ENCODE measurements at places on chromosomes 2 and 18.
A peak's percentile ranks its signal among the peaks of the same experiment; 100 is the strongest.

DNA sequence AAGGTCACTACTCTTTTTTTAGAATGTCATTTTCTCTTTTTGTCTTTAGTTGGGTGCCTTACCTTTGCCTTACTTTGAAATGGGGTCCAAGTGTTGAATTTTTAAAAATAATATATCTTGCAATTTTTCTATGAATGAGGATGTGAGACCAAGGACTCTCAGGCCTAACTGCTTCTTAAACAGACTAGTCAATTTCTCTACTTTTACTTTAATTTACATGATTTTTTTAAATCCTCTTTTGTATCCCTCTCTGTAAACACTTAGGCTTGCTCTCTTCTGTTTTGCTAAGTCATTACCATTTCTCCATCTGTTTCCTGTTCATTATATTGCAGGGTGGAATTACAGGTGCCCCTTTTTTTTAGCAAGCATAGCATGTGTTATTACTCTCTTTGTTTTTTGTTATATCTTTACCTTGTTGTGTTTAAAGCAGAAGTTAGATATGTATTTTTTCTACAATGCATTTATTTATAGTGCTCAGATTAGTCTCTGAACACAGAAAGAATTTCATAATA is 261.8 kb downstream of the SPAG16 start:
- DNase-seq = no peak

DNA sequence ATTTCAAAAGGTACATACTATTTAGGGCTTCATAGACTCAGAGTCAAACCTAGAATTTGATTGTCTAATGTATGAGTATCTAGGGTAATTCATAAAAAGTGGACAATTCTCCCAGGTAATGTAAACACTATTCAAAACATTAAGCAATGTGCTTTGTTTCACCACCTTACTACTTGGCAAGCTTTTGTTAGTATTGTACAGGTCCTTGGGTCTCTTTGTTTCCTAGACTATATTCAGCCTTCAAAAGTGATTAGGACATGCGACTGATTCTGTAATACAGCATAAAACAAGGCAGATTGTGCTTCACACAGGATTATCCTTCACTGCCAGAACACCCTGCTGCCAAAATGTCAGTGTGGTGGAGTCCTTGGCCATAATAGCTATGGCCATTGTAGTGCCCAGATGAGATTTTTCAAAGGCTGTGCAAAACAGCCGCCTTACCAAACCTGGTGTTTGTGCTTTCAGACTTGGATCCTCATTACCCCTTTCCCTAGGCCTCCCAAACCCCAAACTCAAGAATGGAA is 90.1 kb upstream of the CAVIN2 start:
- DNase-seq = no peak

DNA sequence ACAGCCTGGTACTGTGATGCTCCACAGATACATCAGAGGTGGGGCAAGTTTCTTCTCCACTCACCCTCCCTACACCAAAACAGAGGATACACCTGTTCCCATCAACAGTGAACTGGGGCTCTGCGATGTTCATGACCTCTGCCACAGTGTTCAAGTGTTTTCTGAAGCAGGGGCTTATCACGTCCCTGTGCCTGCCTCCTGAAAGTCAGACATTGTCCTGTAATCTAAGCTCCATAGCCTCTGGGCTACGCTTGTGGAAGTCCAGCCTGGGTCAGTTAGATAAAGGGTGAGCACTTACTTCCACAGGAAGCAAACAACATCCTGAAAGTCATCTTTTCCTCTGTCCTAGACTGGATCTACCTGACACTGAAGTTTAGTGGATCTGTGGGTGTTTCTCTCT is 20.2 kb upstream of the MRO start:
- peak; percentile 17 for DNase-seq

DNA sequence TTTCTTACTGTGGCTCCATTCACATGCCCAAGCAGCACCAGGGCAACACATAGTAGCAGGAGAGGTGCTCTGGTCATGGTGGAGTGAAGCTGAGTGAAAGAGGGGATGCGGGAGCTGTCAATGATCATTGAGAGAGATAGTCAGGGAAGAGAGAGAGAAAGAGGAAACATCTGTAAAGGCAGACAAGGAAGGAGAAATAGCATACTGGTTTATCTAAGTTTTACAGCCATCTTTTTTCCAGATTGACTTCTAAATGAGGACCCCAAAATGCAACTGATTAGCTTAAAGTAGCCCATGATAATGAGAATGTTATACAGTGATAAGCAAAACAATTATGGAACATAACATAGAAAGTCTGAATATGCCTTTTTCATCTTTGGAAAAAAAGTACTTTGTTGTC is at the start of gene C2orf66:
C2orf66 (minus strand) TSS at position 96 of the 400 bp plus-strand sequence; CDS start at position 77, 19 bp downstream.
- peak; percentile 6 for DNase-seq

GRCh38 chr2:231300722-231301076 is 94.8 kb upstream of the B3GNT7 start:
- no peak for DNase-seq

- no peak for DNase-seq
These were observed 63.9 kb upstream of the SPATS2L start for GRCh38 chr2:200242570-200242969.

DNA sequence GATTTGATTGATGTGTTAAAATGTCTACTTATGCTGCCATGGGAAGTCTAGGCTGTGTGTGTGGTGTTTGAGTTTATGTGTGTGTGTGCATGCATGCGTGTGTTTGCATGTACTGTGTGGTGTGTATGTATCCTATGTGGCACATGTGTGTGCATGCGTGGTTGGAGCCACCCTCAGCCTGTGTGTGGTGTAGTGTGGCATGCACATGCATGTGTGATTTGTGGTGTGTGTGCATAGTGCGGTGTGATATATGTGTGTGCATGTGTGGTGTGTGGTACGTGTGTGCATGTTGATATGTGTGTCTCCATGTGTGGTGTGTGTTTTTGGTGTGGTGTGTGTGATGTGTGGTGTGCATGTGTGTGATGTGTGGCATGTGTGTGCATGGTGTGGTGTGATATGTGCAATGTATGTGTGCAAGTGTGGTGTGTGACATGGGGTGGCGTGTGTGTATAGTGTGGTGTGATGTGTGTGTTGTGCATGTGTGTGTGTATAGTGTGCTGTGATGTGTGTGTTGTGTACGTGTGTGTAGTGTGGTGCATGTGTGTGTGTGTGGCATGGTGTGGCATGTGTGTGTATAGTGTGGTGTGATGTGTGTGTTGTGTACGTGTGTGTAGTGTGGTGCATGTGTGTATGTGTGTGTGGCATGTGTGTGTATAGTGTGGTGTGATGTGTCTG is 66.6 kb upstream of the HDAC4 start:
- DNase-seq = no peak

- DNase-seq = peak; percentile 12
These were observed 47.4 kb downstream of the LRRFIP1 start for GRCh38 chr2:237674731-237675276.

GRCh38 chr2:30188292-30188691 is 41.5 kb downstream of the YPEL5 start:
- no peak for DNase-seq

GRCh38 chr2:29309090-29310029 is 194.1 kb downstream of the CLIP4 start:
- DNase-seq = peak; percentile 57

- DNase-seq = no peak
These were observed 2.4 kb downstream of the CHRNA1 start for GRCh38 chr2:174761837-174762236.

DNA sequence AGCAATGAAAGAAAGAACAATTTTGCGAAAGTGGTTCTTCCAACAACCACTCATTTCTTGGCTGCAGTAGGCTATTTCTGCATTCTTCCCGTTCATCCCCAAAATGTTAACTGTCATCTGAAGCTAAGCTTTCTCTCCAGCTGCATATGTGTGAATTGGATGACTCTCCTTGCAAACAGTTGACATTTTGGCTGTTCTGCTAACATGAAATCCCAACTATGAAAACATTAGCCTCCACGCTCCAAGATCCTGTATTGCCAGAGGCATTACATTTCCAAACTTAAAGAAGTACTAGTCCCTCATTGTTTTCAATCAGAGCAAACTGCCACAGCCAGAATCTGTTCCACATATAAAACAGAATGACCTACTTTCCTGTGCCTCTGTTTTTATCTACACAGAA is 88.5 kb downstream of the TGIF1 start:
- DNase-seq = no peak

DNA sequence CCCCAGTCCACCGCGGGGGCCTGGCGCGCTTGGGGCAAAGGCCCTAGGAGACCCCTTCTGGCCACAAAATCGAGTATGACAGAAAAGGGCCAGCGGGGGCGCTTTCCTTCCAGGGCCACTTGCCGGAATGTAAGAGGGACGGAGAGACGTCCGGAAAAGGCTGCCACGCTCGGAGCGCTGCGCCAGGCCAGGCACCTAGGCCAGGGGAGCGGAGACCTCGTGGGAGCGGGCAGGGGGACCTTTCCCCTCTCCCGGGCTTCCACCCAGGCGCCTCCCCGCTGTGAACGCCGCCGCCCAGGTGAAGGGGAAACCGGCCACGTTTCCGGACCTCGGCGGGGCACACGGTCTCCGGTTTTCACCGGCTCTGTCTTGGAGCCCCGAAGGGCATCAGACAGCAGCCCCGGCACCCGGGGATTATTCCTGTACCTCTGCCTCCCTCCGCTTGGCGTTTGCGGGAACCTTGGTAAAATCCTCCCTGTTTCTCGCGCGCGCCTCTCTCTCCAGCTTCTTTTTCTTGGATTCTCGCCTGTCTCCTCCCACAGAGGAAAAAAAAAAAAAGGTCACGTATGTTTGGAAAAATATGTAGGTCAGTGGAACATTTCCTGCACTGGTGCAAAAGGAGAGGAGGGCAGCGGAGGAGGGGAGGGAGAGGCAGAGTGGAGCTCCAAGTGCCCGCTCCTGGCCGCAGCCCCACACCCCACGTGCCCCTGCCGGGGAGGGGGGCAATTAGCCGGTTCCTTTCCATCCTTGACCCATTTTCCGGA is 1.2 kb upstream of the NPAS2 start:
- no peak for DNase-seq

DNA sequence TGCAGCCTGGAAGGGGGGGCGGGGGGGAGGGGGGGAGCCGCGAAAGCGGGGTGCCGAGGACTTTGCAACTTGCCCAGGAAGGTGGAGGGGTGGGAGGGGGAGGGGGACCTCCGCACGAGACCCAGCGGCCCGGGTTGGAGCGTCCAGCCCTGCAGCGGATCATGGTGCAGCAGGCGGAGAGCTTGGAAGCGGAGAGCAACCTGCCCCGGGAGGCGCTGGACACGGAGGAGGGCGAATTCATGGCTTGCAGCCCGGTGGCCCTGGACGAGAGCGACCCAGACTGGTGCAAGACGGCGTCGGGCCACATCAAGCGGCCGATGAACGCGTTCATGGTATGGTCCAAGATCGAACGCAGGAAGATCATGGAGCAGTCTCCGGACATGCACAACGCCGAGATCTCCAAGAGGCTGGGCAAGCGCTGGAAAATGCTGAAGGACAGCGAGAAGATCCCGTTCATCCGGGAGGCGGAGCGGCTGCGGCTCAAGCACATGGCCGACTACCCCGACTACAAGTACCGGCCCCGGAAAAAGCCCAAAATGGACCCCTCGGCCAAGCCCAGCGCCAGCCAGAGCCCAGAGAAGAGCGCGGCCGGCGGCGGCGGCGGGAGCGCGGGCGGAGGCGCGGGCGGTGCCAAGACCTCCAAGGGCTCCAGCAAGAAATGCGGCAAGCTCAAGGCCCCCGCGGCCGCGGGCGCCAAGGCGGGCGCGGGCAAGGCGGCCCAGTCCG is 540 bp downstream of the SOX11 start:
- no peak for DNase-seq

DNA sequence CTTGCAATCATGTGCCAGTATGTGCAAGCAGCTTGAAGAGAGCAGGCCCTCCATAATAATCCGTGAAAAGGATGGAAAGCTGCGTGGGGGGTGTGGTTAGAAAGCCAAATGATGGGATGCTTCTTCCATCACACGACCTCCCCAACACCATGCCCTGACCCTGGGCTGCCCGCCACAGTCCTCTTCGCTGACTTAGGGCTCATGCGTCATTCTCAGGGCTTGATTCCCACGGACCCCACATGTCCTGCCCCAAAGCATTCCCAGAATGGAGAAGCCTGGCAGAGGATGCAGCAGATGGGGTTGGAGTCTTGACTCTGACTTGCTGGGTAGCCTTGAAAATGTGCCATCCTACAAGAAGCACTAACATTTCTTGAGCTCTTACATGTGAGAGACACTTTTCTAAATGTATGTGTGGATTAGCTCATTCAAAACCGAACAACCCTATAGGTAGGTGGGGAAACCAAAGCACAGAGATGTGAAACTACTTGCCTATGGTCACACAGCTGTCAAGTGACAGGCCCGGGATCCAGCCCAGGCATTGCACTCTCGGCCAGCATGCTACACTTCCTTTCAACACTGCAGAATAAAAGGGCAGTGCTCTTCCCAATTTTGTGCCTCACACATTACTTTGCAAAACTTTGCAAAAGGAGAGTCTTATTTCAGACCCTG is 3.7 kb downstream of the TNS1 start:
- DNase-seq = no peak

DNA sequence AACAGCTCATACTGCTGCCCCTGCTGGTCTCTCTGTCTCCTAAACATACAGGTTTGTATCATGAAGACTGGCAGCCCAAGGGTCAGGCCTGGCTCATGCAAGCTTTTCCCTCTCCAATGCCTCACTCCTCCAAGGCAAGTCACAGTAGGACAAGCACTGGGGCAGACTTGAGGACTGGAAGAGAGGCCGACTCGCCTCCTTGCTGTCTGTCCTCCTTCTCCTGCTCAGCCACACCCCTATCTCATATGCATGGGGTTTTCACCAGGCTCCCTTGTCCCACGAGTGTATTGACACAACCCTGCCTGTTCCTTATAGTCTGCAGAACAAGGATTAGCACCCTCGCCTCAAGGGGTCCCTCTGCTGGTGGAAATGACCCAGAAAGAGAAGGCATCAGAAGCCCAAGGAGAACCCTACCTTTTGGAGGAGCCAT is 223.7 kb downstream of the SOX11 start:
- peak; percentile 9 for DNase-seq

DNA sequence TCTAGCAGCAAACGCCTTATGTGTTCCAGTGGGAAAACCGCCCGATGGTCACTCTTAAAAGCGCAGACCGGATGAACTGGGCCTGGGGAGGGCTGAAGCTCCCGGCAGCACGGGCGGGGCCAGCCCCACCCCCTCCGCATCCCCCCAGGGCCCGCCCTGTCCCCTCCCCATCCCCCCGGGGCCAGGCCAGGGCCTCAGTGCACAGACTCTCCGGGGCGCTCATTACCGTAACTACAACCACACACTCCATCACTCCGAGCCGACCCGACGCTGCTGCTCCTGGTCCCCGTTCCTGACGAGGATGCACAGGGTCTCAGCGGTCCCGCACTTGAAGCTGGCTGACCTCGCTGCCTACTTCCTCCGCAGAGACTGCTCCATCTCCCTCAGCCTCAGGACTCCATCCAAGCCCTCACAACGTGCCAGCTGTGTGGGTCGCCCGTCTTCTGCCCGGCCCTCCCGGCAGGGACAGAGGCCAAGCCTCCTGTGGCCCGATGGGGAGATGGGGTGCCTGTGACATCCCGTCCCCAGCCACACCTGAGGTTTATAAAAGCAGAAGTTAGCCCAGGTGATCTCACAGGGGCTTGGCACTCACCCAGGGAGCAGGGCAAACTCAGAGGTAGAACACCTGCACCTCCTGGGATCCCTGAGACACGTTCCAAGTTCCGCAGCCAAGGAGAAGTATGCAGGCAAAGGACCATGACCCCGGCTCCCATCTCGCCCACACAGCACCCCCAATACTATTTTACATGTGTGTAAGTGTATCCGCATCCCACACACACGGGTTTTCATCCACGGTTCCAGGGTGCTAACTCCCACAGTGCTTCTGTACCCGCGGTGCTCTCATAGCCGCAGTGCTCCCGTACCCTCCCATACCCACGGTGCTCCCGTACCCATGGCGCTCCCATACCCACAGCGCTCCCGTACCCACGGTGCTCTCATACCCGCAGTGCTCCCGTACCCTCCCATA is 36.0 kb downstream of the SLC66A2 start:
- DNase-seq = no peak

GRCh38 chr2:102149243-102149642 is 6.7 kb downstream of the IL1R1 start:
- no peak for DNase-seq

GRCh38 chr2:95023222-95023597 is 2.3 kb upstream of the MAL start:
- no peak for DNase-seq
